ENCODE measurements at places on chromosomes 3 and 15.
A peak's percentile ranks its signal among the peaks of the same experiment; 100 is the strongest.

DNA sequence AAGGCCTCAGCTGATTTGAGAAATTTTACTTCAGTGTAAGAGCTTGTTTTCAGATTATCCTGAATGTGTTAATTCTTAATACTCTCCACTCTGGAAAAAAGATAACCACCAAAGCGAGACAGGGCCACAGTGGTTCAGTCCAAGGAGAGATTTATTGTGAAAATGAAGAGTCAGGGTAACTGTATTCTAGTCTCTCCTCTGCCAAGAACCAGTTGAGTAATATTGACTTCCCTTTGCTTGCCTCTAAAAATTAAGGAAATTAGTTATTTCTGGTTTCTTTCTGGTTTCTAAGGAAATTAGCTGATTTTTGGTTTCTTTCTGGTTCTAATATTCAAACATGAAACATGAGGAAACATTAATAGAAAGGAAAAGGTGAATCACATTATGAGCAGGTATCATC is 34.9 kb downstream of the PPP1R2 start:
- peak; percentile 0 for DNase-seq

GRCh38 chr3:173653781-173654180 is 256.2 kb downstream of the NLGN1 start:
- DNase-seq: peak; percentile 4

DNA sequence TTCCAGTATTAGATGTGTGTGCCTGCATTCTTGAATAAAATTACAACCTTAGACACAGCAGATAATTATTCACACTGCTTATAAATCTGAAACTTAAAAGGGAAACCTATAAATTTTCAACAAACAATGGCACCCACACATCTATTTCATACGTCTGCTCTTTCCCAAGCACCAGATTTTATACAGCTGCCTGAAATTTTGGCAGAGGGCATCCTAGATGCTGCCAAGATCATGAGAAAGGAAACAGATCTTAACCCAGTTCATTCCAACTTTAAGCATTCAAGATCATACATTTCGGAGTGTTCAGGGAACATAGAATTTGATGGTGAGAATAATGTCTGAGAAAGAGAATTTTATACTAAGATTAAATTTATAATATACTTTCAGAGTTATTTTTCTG is 53.1 kb downstream of the CLDN1 start:
- DNase-seq: no peak

DNA sequence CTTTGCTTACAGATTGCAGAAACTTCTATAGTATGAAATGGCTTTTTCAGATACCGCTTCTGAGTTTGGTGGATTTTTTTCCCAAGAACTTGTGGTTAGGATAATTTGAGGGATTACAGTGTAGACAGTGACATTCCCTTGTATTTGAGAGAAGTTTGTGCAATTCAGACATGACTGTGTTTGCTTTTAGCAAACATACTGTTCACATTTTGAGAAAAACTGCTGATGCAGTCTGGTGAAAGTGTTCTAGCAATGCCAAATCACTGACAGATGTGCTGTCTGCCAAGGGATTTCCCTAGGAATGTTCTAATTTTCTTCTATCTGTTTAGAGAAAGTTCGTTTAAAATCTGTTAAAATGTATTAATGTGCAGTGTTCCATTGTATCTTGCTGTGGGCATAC is 652.6 kb downstream of the FHIT start:
- DNase-seq: no peak

DNA sequence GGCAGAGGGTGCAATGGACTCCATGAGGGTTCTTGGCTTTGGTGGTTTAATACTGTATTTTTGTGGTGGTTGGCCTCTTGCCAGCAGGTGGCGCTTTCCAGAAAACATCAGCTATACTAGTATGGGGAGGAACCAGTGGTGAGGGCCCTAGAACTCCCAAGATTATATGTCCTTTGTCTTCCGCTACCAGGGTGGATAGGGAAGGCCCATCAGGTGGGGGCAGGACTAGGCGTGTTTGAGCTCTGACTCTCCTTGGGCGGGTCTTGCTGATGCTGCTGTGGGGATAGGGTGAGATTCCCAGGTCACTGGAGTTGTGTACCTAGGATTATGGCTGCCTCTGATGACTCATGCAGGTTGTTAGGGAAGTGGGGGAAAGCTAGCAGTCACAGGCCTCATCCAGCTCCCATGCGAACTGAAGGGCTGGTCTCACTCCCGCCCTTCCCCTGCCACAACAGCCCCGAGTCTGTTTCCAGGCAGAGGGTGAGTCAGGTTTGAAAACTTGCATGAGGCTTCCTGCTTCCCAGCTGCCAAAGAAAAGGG is 357.7 kb downstream of the OTOL1 start:
- peak; percentile 72 for DNase-seq

DNA sequence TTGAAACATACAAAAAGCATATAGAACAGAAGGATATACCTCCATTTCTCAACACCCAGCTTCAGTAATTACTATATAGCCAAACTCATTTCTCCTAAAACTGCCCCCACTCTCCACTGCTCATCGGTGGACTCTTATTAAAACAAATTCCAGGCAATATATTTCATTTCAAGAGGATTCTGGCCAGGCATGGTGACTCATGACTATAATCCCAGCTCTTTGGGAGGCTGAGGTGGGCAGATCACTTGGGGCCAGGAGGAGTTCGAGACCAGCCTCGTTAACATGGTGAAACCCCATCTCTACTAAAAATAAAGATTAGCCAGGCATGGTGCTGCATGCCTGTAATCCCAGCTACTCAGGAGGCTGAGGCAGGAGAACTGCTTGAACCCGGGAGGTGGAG is 40.9 kb downstream of the SNX4 start:
- DNase-seq: no peak

GRCh38 chr3:20608054-20608738 is 422.2 kb upstream of the SGO1 start:
- peak; percentile 11 for DNase-seq

DNA sequence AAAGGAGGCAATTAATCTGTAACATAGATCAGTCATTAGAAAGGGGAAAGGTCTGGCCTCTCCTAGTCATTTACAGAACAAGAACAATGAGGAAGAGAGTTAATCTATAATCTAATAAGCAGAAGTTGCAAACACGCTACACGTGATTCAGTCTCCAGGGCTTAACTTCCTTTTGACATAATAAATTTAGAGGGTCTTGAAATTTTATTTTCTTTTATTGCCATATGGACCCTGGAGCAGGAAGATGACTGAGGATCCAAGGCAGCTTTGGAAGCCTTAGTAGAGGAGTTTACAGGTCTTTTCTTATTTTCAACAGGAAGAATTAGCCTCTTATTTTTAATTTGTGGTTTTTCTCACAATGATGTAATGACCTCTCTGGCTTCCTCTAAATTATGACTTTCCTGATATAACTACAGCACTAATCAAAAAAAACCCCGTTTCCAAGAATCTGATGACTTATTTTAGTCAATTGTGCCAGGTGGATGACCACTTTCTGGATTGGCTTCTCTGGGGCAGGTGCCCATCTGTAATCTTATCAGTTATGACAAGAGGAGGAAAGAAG is 32.2 kb downstream of the ADGRG7 start:
- peak; percentile 30 for DNase-seq

GRCh38 chr3:105542282-105543019 is 175.7 kb downstream of the ALCAM start:
- no peak for DNase-seq

- no peak for DNase-seq
These were observed 4.8 kb downstream of the CHSY1 start for GRCh38 chr15:101246824-101247745.

DNA sequence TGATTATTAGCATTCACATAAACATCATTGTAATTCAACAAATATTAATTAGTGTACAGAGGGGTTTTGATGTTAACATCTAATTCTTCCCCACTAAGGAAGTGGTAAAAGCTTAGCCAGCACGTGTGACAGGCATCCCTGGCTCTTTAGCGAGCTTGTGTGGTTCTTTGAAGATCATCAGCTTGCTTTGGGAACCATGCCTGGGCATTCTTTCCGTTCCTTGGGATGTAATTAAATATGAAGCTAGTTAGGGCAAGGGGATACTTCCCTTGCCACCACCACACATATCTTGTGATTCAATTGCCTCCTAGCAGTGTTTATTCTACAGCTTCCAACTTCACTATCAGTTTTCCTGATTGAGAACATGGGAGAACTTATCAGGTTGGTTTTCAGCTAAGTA is 246.5 kb downstream of the MYRIP start:
- DNase-seq: no peak

DNA sequence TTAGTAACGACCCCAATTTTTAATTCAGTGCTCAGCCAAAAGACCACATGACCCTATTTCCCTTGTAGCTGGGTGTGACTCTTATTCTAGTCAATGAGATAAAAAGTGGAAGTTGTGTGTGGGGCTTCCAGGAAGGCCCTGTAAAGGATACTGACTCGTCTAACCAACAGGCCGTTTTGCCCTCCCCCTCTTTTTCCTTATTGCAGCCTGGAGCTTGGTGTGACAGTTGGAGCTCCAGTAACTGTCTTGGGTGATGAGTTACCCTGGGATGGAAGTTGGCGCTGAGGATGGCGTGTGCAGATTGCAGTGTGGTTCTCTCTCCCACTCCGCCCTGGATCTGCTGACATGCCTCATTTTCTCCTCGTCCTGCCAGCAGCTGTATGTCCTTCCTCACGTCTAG is 209.3 kb upstream of the PROK2 start:
- no peak for DNase-seq

DNA sequence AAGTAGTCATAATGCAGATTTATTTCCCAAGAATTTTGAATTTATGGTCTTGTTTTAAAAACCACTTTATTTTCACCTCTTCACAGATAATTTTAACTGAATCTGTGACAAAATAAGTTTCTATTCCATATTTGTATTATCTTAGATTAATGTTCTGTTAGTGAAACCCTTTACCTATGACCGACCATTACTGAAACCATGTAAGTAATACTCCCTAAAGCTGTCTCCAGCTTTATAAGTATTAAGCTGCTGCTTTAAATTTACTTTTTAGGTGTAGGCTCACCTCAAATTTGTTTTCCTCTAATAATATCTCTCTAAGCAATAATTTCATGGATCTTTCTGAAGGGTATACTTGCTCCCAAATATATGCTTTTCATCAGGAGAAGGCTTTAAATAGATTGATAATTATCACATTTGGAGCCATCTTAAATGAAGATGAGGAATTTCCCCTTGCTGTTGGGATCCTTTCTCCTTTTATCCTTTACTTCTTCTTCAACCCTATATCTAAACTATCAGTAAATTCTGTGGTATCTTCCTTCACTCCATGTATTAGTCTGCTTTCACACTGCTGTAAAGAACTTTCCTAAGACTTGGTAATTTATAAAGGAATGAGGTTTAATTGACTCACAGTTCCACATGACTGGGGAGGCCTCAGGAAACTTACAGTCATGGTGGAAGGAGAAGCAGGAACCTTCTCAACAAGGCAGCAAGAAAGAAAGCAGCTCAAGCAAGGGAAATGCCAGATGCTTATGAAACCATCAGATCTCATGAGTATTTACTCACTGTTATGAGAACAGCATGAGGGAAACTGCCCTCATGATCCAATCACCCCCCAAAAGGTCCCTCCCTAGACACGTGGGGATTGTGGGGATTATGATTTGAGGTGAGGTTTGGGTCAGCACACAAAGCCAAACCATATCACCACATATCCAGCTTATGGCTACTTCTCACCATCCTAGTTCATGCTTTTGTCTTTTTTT is 92.3 kb upstream of the P2RY1 start:
- DNase-seq: no peak

DNA sequence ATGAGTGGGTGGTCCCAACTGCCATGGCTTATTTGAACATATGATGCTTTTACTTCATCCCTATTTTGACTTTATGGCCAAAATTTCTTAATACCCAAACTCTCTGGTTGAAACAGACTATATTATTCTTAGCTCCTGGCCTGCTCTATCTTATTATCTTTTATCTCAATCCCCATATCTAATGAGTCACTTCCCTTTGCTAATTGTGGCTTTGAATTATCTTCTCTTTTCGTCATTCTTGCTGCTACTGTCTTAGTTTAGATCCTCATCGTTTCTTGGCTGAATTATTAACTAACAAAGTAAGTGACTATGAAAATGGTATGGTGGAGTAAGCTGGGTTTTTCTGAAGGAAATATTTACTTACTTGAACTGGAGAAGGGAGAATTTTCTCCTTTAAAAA is 28.2 kb upstream of the DNAJC19 start:
- DNase-seq: no peak

- DNase-seq: no peak
These were observed 132.4 kb upstream of the LPP start for GRCh38 chr3:188021502-188022040.

GRCh38 chr3:126445506-126445905 is 30.2 kb downstream of the ZXDC start:
- no peak for DNase-seq

DNA sequence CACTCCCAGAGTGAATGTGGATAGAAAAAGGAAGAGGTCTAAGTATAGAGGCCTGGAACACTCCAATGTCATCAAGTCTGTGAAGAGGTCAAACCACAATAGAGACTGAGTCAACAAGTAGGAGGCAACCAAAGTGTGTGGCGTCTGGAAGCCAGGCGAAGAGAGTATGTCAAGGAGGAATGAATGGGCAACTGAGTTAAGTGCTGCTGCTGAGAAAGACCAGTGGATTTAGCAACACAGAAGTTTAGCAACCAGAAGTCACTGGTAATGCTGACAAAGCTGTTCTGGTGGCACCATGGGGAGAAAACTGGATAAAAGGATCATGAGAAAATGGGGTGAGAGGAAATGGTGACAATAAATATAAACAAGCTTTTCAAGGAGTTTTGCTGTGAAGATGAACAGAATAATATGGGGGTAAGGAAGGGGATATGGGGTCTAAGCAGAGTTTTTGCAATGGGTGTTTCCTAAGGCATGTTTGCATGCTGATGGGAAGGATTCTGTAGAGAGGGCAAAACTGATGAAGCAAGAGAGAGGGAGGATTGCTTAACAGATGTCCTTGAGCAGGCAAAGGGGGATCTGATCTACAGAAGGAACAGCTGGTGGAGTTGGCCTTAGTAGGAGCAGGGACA is 38.4 kb downstream of the PCOLCE2 start:
- DNase-seq: peak; percentile 94

GRCh38 chr3:133127381-133127780 is 89.2 kb downstream of the TMEM108 start:
- no peak for DNase-seq

DNA sequence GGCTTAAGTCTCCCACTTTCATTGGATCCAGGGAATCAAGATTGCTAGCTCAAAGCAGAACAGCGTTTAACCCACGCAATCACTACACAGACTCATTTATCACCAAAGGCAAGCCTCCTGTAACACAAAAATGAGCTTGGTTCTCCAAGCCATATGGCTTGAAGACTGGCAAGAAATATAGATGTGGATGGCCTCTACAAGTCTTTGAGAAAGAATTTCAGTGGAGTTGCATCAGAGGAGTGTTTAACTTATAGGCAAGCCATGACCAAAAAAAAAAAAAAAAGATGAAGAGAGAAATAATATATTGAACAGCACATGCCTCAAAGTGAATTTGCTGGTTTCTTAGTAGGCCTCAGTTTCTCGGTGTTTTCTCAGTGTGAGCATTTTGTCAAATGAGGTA is 27.3 kb downstream of the PDZRN3 start:
- DNase-seq: no peak

DNA sequence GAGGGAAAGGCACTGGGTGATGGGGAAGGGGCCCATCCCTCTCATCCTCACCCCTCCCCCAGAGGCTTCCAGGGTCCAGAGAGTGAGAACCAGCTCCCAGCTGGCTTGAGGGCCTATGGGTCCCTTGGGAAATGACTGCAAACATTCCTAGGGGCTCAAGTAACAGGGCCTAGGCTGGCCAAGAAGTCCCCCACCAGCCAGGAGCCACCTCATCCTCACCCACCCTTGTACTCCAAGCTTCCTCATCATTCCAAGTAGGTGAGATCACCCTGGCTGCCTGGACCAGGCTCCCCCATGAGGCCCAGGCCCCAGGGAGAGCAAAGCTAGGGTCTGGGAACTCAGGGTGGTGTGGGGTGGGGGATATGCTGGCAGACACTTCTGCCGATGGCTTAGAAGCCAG is 14.8 kb downstream of the LOXL1 start:
- peak; percentile 95 for DNase-seq

- no peak for DNase-seq
These were observed 44.9 kb upstream of the PARP14 start for GRCh38 chr3:122635789-122636188.
